Activated CD8-positive, alpha-beta memory T cell treated with anti-CD3 and anti-CD28 coated beads for 1 hour (primary cell): ENCODE measurements at places on chromosomes 6 and 20.

- no peak for DNase-seq
Measured at GRCh38 chr20:51419231-51419630, 123.3 kb downstream of the NFATC2 start.

DNA sequence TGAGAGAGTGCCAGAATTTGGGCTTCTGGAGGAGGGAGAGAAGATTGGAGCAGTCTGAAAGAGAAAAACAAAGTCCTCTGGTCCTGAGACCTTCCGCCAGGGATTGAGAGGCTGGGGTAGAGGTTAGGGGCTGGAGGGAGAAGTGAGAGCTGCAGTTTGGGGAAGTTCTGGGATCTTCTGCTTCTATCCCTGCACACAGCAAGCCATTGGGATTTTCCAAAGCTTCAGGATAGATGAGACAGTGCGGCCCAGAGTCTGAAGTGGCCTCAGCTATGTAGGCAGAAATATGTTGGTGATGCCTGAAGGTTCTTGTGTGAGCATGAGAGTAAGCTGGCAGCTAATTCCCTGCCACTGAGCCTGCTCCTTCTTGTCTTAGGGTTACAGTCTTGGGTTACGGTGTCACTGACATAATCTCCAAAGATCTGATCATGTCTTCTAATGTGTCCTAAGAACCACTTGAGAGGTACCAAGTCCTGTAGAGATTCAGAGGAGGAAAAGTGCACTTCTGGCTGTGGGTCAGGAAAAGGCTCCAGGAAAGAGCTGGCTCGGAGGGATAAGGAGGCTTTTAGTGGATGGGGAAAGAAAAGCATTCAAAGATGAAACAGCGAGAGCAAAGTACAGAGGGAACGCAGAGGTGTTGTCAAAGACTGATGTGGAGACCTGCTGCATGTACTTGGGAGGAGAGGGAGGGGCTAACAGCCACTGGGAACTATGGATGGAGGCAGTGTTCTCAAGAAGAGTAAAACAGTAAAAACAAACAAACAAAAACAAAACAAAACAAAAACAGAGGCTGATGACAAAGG is 131.1 kb upstream of the MYLIP start:
- DNase-seq, result no peak

GRCh38 chr20:3340443-3340842 is 67.0 kb downstream of the DNAAF9 start:
- DNase-seq, result no peak

GRCh38 chr20:41249411-41250281 is 67.9 kb downstream of the ZHX3 start:
- DNase-seq, result no peak

- no peak for DNase-seq
Measured at GRCh38 chr20:62666736-62667529, 24.6 kb downstream of the SLCO4A1 start.

DNA sequence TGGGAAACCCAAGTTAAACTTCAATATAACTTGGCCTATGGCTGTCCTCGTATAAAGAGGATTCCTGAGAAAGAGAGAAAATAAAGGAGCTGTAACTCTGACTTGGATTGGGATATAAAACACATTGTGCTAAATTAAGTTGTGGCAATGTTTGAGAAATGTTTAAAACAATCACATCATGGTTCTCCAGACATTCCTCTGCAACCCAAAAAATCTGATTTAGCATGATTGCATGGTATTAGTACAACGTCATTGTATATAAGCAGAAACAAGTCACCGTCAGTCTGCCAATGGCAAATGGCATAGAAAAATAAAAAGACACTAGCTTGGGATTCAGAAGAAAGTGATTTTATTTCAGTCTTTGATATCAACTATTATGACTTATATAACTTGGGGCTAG is 140.2 kb upstream of the FAM83B start:
- no peak for DNase-seq

GRCh38 chr20:12594410-12595088 is 414.2 kb upstream of the SPTLC3 start:
- no peak for DNase-seq

GRCh38 chr6:41551086-41551700 is 5.0 kb downstream of the FOXP4 start:
- DNase-seq, result no peak

- no peak for DNase-seq
Measured at GRCh38 chr20:46509523-46509922, 3.8 kb downstream of the ZNF334 start.

DNA sequence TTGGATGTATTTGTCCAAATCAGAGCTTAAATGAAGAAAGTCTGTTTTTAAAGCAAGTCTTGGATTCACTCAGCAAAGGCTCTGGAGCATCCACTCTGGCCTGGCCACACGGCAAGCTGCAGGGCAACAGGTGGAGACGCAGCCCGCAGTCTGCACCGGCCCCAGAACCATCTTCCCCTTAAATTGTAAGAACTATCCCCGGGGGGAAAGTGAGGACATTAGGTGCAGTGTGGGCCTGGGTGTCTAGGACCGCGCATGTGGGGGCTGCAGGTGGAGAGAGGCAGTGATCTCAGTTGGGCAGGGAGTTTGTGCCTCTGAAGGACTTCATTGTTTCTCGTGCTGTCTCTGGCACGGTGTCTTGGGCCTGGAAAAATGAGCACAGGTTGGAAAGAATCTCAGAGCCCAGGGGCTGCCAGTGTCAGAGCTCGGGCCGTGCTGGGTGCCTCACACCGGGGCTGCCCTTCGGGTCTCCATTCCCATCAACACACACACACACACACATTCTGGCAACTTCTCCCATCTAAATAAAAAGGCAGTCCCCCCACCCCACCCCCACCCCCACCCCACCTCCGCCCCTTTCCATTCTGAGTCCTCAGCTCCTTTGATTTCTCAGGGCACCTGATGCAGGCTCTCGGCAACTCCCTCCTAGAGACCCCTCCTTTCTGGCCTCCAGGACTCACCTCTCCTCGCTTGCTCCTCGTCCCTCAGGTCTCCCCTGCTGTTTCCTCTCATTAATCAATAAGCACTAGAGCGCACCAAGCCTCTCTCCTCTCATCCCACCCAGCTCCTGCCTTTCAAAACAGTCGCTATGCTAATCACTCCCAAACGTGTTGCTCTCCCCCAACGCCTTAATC is 48.4 kb downstream of the FOXF2 start:
- DNase-seq, result no peak

- no peak for DNase-seq
Measured at GRCh38 chr20:36314734-36315544, 8.8 kb downstream of the DLGAP4 start.

DNA sequence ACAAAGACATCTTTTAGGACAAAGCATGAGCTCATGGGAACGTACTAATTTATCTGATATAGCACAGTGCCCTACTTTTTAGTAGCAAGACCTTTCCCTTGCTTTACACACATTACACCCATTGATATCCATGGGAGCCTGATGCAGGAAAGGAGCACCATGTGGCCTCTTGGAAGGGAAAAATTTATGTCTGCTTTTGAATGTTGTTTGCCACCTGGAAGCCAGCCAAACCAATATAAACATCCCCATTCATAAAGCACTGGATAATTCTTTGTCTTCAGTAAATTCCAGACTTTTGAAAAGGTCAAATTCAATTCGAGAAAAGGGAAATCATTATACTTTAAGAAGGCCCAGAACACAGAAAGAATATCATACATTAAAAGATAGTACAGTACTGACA is 152.3 kb upstream of the BEND6 start:
- DNase-seq, result no peak

- DNase-seq, result no peak
Measured at GRCh38 chr6:131412960-131413830, 159.8 kb upstream of the ARG1 start.

DNA sequence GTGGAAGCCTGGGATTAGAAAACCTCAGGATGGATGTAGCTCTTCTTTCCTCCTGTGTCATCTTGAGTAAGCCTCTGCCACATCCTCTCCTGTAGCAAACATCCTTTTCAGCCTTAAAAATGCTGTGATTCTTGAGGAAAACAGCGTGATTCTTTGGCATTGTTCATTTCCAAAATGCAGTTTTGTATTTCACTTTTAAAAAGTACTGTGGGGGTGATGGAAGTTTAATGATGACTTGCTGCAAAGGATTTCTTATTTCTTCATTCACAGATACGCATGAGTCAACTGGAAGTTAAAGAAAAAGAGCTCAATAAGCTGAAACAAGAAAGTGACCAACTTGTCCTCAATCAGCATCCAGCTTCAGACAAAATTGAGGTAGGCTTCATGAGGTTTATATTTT is 23.9 kb upstream of the SNRNP48 start:
- no peak for DNase-seq

- no peak for DNase-seq
Measured at GRCh38 chr6:112203577-112204349, 50.6 kb downstream of the LAMA4 start.

DNA sequence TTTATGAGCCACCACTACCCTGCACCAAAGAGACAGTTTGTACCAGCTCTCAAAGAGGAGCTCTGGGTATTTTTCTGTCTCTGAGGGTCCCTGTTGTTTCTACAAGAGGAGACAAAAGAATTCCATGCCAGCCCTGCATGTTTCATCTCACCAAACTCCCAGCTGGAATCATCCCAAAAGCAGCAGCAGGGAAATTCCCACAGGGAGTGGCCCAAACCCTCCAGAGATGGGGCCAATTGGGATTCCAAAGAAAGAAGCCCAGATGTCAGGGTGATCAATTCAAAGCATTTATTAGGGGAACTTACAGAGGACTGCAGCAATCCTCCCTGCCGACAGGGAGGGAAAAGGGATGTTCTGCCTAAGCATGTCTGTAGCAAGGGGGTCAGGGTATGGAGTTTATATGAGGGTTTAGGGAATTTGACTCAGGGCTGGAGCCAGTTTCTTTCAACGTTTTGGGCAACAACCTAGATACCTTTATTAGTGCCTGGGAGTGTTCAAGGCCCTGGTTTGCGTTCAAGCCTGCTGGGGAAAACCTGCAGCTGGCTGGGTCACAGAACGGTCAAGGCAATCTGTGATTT is 47.2 kb downstream of the MUC22 start:
- DNase-seq, result no peak

DNA sequence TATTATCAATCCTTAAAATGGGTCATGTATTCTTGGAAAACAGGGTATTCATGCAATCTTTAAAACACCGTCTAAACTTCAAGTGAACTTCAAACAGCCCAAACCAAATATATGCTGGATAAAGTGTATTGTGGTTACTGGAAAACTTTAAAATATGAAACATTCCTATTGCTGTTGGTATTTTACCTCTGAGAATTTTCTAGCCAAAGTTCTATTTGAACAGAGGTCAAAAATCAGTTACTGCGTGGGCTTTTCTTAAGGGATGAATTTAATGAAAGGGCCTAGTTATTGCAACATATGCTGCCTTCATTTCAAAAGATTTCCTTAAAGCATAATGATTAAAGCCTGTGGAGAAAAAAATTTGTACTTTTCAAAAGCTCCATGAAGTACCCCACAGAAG is 436.0 kb downstream of the PLCB1 start:
- no peak for DNase-seq

GRCh38 chr20:42474646-42475045 is 715.1 kb downstream of the PTPRT start:
- no peak for DNase-seq
